Effector CD4-positive, alpha-beta T cell (primary cell): ENCODE measurements at places on chromosomes 5 and 9.

DNA sequence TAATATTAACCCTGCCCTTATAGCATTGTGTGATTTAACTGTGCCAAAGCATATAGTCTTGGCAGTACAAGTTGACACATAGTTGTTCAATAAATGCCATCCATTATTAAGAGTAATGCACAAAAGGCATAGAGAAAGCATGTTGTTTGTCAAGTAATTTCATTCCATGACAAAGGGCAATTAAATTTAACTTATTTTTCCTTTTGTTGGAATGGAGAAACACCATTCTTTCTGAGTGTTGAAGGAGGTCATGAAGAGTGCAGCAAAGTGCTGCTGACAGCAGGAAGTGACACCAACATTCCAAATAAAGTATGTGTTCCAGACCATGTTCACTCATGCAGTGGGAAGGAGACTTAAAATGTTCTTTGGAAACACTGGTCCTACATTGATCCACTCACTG lies 29.1 kb downstream of the ANKDD1B start:
- no peak for DNase-seq

DNA sequence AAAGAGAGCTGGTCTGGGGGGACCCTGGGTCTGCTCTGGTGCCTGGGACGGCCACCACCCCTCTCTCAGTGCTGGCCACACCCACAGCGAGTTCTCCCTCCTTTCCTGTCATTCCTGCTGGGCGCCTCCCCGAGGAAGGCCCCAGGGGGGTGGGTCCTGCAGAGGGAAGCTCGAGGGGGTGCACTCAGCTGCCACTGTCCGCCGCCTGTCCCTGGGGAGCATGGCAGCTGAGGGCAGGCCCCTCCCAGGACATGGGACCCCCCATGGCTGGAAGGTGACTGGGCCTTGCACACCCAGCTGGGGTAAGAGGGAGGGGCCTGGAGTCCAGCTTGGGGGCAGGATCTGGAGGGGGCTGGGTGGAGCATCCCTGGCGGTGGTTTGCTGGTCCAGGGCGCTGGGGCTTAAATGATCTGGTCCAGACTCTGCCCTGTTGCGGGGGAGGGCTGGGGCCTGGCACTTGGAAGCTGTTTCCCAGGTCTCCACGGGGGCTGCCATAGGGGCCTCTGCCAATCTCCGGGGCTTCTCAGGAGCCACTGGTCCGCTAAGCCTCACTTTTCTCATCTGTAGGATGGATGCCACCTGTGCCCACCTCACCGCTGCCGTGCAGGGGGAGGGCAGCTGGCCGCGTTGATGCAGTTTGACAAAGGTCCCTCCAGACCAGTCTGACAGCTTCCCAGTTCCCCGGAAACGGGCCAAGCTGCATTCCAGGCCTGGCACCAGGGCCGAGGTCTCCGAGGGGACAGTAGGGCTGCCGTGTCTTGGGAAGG lies 6.0 kb upstream of the SLC2A6 start:
- DNase-seq = no peak

DNA sequence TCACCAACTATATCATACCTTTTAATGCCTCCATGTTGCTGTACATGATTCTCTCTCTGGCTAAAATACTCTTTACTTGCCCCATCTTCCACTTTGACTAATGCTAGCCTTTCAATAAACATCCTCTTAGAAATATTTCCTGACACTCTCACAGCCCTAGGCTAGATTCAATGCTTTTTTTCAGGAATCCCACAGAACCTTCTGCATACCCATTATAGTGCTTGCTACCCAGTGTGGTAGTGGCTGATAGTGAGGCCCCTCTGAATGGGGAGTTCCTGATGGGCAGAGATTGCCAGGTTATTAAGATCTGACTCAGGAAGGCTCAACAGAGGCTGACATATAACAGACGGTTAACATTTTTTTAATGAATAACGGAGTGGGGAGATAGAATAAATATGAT lies 11.6 kb downstream of the SSBP2 start:
- DNase-seq = no peak

- no peak for DNase-seq
Observed at GRCh38 chr9:88319936-88320747, 68.1 kb upstream of the SPIN1 start.

- DNase-seq = no peak
Observed at GRCh38 chr9:133064241-133065069, 2.7 kb downstream of the CEL start.

- no peak for DNase-seq
Observed at GRCh38 chr9:130587921-130588320, 8.5 kb downstream of the FUBP3 start.

DNA sequence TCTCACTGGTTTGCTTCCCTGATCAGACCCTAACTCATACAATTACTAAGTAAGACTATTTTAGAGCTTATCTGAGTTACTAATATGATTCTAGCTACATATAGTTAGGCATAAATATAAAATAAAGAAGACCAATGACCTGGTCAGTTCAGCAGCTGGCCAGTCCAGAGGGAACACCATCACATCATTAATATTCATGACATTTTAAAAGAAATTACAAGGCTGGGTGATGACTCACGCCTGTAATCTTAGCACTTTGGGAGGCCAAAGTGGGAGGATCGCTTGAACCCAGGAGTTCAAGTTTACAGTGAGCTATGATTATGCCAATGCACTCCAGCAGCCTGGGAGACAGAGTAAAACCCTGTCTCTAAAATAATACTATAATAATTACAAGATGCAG lies 37.0 kb upstream of the CDC42SE2 start:
- no peak for DNase-seq

- no peak for DNase-seq
Observed at GRCh38 chr5:35171991-35172390, 58.3 kb downstream of the PRLR start.

- DNase-seq = no peak
Observed at GRCh38 chr9:21078702-21079101, 960 bp upstream of the IFNB1 start.

DNA sequence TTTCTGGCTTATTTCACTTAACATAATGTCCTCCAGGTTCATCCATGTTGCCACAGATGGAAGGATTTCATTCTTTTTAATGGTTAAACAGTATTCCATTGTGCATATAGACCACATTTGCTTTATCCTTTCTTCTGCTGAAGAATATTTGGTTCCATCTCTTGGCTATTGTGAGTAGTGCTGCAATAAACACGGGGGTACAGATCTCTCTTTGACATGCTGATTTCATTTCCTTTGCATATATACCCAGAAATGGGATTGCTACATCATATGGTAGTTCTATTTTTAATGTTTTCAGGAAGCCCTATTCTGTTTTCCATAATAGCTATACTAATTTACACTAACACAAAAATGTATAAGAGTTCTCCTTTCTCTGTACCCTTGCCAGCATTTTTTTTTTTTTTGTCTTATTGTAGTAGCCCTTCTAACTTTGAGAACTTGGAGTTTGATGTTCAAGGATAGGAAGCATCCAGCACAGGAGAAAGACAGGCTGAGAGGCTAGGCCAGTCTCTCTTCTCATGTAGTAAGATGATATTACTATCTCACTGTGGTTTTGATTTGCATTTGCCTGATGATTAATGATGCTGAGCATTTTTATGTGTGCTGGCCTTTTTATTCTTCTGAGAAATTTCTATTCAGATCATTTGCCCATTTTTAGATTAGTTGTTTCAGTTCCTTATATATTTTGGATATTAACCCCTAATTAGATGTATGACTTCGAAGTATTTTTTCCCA lies 592.2 kb upstream of the ZNF608 start:
- no peak for DNase-seq

GRCh38 chr9:126611193-126611591 lies 2.5 kb upstream of the LMX1B start:
- DNase-seq = no peak

DNA sequence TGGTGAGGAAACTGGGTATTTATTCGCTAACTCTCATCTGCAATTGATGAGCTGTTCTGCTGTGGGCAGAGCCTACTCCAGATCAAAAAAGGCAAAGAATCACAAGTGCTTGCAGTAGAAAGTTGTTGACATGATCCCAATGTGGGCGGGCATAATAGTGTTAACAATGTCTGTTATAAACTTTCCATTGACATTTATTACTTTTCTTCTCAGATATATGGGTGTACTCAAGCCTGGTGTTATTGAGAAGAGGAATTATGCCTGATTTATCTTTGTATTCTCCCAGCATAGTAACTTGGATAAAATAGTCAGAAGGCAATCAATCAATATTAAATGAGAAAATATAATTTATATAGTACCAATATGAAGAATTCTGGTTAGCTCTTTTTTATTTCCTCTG lies 47.8 kb downstream of the ZNF474 start:
- DNase-seq = no peak
